ENCODE measurements at places on chromosomes 1 and 21. TPM values are rescaled to one million over a fixed set of nuclear protein-coding genes. Genes with fewer than 3 reads are reported as not detected.

The ATAD3C gene
- 1.8 TPM for total RNA-seq

The RXFP4 gene
- total RNA-seq = not detected

The VASH2 gene
- not detected for total RNA-seq

The SLC22A15 gene
- 51.2 TPM for total RNA-seq

The ARMH1 gene
- total RNA-seq = 1.5 TPM

The FNDC10 gene
- 16.8 TPM for total RNA-seq

Measured in mammary epithelial cell (primary cell).